ENCODE measurements at places on chromosomes 7 and 10.

- no peak for DNase-seq
Measured at GRCh38 chr7:133275446-133276095, 22.7 kb downstream of the EXOC4 start.

DNA sequence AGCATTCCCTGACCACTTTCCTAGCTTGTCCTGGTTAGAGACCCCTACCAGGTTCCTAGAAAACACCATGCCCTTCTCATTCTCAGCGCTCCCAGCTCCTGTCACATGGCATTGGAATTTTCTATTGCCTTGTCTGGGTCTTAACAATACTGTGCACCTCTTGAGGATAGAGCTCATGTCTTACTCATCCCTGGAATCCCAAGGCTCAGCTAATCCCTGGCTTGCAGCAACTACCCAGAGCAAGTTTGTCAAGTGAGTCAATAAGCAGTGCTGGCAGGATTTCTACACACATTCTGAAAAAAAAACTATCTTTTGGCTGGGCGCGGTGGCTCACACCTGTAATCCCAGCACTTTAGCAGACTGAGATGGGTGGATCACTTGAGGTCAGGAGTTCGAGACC, 11.7 kb upstream of the PRDX3 start:
- DNase-seq: peak; percentile 73

GRCh38 chr7:22397981-22398380, 41.0 kb upstream of the RAPGEF5 start:
- no peak for DNase-seq

- DNase-seq: no peak
Measured at GRCh38 chr10:86191166-86191565, 175.4 kb downstream of the GRID1 start.

- no peak for DNase-seq
Measured at GRCh38 chr10:71443676-71444075, 47.0 kb downstream of the CDH23 start.

- peak; percentile 51 for DNase-seq
Measured at GRCh38 chr7:135645296-135645904, 16.9 kb upstream of the STMP1 start.

- DNase-seq: peak; percentile 86
Measured at GRCh38 chr7:124032369-124033094, at the start of gene TMEM229A. Gene TMEM229A, minus strand, starts transcription at chr7:124033067. Its CDS starts 64 bp downstream, at chr7:124033003.

DNA sequence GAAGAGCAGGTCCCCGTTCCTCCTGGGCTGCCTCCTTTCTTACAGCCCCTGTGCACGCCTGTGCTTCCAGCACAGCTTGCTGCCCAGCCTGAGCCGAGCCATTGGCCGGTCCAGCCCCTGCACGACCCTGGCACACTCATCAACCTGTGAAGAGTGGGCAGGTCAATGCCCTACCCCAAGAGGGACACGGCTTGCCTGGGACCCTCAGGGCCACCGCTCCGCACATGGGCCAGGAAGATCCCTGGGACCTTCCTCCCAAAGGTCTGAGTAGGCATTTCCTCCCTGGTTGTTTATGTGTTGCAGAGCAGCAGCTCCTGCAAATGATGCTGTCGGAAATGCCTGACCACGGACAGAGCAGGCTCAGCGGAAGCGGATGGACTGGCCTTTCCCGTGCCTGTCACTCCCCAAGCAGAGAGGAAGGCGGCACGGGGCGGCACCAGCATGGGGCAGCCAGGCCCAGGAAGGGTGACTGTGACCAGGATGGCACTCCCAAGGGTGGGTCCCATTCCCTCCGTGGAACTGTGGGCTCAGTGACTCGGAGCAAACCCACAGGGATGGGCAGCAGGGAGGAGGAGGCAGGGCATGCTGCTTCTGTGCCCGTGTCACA, 252.5 kb downstream of the TNS3 start:
- DNase-seq: no peak

GRCh38 chr7:2433713-2434550, 30.5 kb downstream of the CHST12 start:
- no peak for DNase-seq

GRCh38 chr7:148941598-148942275, 57.6 kb upstream of the EZH2 start:
- DNase-seq: peak; percentile 85

GRCh38 chr10:116765648-116766081, 23.3 kb upstream of the HSPA12A start:
- no peak for DNase-seq

DNA sequence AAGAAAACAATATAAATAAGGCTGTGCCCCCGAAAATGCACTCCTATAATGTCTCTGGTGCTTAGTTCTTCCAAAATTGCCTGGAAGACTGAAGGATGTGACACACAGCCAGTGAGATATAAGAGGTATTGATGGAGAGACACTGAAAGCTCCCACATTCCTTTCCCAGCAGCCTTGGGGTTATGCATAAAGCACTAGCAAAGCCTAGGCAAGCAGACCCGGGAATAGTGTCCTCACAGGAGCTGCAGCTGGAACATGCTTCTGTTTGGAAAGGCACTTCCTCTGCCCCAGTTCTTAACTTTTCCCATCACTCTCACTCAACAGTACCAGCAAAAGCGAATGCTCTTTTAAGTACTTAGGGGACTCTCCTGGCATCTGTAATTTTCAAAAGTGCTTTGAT, 178.0 kb downstream of the AMPH start:
- peak; percentile 11 for DNase-seq

DNA sequence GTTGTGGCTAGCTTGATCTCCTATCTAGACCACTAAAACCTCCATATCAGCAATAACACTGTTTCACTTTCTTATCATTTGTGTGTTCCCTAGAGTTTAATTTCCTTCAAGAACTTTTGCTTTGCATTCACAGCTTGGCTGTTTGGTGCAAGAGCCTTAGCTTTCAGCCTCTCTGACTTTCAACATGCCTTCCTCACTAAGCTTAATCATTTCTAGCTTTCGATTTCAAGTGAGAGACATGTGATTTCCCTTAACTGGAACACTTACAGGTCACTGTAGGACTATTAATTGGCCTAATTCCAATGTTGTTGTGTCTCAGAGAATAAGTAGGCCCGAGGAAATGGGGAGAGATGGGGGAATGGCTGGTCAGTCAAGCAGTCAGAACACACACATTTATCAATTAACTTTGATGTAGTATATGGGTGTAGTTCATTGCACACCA, 10.6 kb upstream of the BPGM start:
- no peak for DNase-seq

DNA sequence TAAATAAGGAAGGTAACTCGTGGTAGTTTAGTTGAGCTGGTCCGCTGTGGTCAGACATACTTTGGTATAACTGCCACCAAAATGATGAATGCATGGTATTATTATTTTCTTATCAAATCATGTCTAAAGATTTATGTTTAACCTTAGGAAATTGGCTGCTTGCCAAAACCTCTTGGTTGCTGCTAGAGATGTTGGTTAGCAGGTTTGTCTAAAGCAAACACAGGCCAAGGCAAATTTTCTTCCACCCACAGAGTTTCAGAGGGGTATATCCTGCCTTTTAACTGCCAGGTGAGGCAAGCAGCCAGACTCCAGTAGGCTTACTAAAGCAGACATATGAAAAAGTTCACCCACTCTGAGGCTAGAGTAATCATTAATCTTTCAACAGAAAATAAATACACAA, 101.4 kb downstream of the SEMA3E start:
- DNase-seq: no peak

GRCh38 chr7:141497391-141497790, 53.8 kb upstream of the AGK start:
- DNase-seq: no peak

GRCh38 chr10:69863580-69863979, 61.9 kb downstream of the COL13A1 start:
- DNase-seq: no peak

GRCh38 chr10:86798025-86798424, 41.6 kb downstream of the BMPR1A start:
- DNase-seq: no peak

DNA sequence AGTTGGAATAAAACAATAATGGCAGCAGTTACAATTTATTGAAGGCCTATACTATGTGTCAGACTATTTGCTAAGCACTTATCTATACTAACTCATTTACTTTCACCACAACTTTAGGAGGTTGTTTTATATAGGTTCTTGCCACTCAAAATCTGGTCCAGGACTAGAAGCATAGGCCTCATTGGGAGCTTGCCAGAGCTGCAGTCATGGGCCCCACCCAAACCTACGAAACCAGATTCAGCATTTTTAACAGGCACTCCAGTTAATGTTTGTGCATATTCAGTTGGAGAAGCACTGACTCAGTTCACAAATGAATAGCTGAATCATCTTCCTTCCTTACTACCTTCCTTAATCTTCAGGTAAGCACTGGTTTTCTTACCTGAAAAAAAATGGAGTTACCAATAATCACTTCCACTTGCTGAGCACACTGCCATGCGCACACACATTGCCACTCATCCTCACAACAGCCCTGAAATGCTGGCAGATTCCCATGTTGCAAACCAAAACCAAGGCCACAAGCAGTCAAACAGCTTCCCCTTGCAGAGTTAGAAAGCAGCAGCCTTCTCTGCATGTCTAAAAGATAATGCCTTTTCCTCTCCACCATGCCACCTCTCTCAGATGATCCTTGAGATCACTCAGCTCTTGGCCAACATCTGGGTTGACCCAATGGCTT, 122.4 kb downstream of the SLC16A9 start:
- DNase-seq: no peak

GRCh38 chr10:13106387-13107045, 6.6 kb downstream of the OPTN start:
- no peak for DNase-seq

DNA sequence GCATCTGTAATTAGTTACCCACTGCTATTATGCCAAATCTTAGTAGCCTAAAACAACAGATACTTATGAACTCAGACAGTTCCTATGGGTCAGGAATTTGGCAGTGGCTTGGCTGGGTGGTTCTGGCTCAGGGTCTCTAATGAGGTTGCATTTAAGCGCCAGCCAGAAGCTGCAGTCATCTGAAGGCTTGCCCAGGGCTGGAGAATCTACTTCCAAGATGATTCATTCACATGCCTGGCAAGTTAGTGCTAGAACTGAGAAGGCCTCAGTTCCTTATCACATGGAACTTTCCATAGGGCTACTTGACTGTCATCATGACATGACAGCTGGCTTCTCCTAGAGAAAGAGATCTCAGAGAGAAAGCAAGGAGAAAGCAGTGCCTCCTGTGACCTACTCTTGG, 121.3 kb downstream of the AVL9 start:
- peak; percentile 91 for DNase-seq

- no peak for DNase-seq
Measured at GRCh38 chr7:93895859-93896600, 5.5 kb upstream of the TFPI2 start.

DNA sequence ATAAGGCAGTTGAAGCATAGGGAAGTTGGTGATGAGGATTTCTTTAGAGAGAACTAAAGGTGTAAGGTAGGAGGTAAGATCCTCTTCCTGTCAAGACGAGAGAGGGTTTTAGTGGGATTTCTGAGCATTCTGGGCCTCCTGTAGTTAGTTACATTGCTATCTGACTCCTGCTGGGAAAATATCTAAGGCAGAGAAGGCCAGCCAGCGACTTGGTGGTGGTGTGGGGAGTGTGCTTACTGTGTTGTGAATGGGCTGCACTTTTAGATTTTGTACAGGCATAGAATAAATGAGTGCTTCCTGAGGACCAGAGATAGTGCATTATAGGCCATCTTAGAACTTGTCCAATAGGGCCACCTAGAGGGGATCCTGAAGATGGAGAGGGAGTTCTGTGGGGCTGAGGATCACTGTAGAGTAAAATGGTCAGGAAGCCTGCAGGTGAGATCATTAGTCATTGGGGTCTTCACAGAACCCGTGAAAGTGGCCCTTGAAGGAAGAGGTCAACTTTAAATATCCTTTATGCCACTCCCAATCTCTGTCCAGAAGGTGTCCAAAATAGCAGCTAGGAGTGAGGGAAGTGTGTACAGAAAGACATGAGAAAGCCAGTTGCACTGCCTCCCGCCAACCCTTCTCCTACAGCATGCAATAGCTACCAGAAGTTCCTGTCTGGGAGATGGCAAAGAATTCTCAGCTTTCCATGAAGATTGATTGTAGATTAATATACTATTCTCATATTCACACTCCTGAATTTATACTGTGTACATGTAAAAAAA, 266.6 kb downstream of the POLR1F start:
- DNase-seq: peak; percentile 84

DNA sequence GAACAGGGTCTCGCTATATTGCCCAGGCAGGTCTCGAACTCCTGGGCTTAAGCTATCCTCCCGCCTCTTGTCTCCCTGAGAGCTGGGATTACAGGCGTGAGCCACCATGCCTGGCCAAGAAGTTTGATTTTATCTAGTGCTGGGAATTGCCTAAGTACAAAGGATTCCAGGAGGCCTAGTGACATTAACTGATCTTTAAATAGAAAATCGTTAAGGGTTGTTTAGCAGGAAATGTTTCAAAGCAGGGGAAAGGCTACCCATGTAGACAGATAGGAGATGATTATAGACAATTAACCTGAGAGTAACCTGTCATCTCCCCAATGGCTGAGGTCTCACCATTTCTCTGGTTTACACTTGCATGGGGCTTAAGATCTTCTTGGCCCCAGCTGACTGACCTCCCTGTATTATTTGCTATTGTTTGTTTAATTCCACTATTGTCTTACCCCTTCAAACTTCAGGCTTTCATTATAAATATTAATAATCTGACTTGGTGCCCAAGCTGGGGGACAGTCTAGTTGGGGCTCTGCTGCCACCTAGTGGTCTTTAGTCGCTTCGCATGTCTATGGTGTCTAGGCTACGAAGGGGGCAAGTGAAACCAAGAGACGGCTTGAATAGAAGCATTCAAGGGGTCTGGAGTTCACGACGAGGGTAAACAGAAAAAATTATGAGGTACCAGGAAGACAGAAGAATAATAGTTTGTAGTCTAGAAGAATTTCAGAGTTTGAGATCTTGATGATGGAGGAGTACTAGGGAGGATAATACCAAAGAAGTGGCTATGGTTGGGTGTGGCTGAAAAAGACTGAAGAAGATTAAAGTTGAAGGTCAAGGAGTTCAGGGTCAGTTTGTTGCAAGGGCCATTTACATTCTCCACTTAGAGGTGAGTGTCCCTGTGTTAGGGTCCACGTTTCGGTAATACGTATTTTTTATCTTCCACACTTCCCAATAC, 40.4 kb upstream of the BPGM start:
- DNase-seq: peak; percentile 46

DNA sequence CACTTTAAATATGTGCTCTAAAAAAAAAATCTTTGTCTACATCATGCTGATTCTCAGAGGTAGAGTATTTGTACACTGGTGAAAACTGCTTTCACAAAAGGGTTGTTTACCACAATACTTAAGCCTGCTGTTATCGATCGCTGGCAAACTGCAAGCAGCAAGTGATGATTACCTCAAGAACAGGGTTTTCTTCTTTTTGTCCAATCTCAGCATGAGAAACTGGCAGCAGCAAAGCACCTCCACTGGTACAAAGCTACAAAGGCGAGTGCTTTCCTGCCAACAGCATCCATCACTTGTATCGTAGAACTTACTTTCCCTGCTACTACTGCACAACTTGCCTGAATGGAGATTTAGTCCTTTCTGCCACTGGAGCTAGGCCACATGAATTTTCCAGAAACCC, 276.5 kb downstream of the DGKB start:
- DNase-seq: no peak

DNA sequence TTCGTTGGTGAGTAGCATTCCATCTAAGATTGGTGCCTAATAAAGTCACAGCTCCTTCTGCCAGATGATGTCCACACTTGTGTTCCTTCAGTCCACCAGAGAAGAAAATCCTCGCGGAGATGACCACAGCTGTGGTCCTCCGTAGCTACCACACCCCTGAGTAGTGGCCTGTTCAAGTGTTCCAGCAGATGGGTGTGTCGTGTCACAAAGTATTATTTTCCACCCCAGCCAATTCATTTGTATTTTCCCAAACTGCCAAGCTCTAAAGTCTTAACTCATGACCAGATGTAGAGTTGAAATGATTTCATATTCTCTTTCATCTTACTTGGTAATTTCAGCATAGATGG, 251.3 kb upstream of the TCF7L2 start:
- no peak for DNase-seq
